IMR-90 (cell line): ENCODE measurements at places on chromosomes 6 and 20. TPM values are rescaled to one million over a fixed set of nuclear protein-coding genes. Genes with fewer than 3 reads are reported as not detected.

- H3K27me3 ChIP-seq = no peaks in the 10 kb centered on the region
- H3K4me1 ChIP-seq = peaks cover 12% of the 10 kb centered on the region
- no peak overlapping the region for H3K27ac ChIP-seq
- no peak overlapping the region for H3K4me3 ChIP-seq
Observed at GRCh38 chr20:49661560-49662329, 51.9 kb downstream of the B4GALT5 start.

GRCh38 chr6:10576226-10576625 is 55.1 kb downstream of the GCNT2 start:
- no peak overlapping the region for H3K27ac ChIP-seq
- no peaks in the 10 kb centered on the region for H3K4me1 ChIP-seq
- no peak for DNase-seq
- H3K4me3 ChIP-seq = no peak overlapping the region

GRCh38 chr6:36350082-36350481 is 13.4 kb upstream of the BNIP5 start:
- peaks cover 11% of the 10 kb centered on the region for H3K4me1 ChIP-seq
- H3K27me3 ChIP-seq = peaks cover 2% of the 10 kb centered on the region; the same call in 1 of the 2 replicates
- no peaks in the 10 kb centered on the region for H3K36me3 ChIP-seq
- H3K4me3 ChIP-seq = no peak overlapping the region
- H3K27ac ChIP-seq = no peak overlapping the region

DNA sequence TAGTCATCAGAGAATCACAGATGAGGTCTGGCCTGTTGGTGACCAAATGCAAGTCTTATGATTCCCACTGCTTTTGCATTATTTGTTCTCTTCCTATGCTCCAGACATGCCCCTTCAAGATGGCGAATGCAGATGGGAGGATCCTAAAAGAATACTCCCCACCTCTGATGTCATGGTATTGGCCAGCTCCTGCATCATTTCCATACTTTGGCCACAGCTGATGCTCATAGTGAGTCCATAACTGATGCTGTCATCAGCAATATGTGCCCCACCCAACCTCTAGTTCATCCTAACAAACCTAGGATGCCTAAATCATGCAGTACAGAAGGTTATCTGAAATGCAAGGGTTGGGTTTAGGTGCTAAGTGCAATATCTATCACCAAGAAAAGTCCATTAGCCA is 5.4 kb upstream of the WFDC9 start:
- H3K27ac ChIP-seq = no peak overlapping the region
- no peaks in the 10 kb centered on the region for H3K27me3 ChIP-seq
- H3K4me1 ChIP-seq = no peaks in the 10 kb centered on the region
- no peaks in the 10 kb centered on the region for H3K36me3 ChIP-seq
- H3K4me3 ChIP-seq = no peak overlapping the region

DNA sequence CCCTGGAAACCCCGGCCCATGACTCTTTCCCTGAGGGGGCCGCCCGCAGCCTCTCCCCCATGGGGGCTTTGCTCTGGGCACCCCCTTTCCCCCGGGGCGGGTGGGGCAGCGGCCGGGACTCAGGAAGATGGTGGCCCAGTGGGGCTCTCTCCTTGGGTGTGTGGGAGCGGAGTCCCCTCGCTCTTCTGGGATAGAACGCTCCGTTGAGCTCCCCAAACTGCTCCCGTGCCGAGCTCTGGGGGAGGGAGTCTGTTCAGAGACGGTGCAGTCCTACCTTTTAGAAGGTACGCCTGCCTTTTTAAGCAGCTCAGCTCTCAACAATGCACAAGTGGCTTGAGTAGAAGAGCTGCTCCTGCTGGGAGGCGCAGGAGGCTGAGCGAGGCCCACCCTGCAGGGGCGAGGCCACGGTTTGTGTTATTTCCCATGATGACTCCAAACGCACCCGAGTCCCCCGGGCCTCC is 21.7 kb upstream of the BHLHE23 start:
- no peak for DNase-seq
- no peak overlapping the region for H3K27ac ChIP-seq
- no peaks in the 10 kb centered on the region for H3K4me1 ChIP-seq
- H3K36me3 ChIP-seq = no peaks in the 10 kb centered on the region
- H3K4me3 ChIP-seq = no peak overlapping the region

- no peaks in the 10 kb centered on the region for H3K36me3 ChIP-seq
- DNase-seq = no peak
- H3K27me3 ChIP-seq = peaks cover 18% of the 10 kb centered on the region
- H3K27ac ChIP-seq = no peak overlapping the region
- H3K4me1 ChIP-seq = no peaks in the 10 kb centered on the region
- H3K4me3 ChIP-seq = no peak overlapping the region
Observed at GRCh38 chr6:166285233-166285632, 23.0 kb downstream of the PRR18 start.

DNA sequence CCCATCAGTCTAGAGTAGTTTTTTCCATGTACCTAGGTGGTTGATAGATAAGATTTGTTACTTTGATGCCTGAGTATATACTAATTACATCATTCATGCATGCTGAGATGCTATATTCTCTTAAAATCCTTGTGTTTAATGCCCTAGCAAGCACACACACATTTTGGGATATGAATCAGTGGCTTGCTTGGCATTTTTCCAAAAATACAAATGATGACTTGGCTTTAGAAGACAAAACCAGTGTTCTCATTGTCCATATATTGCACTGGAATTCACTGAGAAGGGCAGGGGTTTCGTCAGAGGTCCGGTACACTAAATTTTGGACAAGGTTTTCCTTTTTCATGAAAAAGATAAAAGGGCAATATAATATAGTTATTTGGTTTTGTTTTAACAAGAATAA is 24.9 kb downstream of the GTPBP2 start:
- no peaks in the 10 kb centered on the region for H3K27me3 ChIP-seq
- peaks cover 23% of the 10 kb centered on the region for H3K36me3 ChIP-seq
- no peak overlapping the region for H3K4me3 ChIP-seq
- DNase-seq = peak; percentile 88
- no peak overlapping the region for H3K27ac ChIP-seq

- H3K36me3 ChIP-seq = peaks cover 15% of the 10 kb centered on the region
- H3K27me3 ChIP-seq = no peaks in the 10 kb centered on the region
- no peak for DNase-seq
- H3K4me3 ChIP-seq = no peak overlapping the region
- H3K27ac ChIP-seq = no peak overlapping the region
Observed at GRCh38 chr6:16578695-16579285, 182.5 kb downstream of the ATXN1 start.

GRCh38 chr6:32742374-32742773 is 1.2 kb downstream of the HLA-DQA2 start:
- no peak for DNase-seq
- H3K4me3 ChIP-seq = no peak overlapping the region
- no peak overlapping the region for H3K27ac ChIP-seq

DNA sequence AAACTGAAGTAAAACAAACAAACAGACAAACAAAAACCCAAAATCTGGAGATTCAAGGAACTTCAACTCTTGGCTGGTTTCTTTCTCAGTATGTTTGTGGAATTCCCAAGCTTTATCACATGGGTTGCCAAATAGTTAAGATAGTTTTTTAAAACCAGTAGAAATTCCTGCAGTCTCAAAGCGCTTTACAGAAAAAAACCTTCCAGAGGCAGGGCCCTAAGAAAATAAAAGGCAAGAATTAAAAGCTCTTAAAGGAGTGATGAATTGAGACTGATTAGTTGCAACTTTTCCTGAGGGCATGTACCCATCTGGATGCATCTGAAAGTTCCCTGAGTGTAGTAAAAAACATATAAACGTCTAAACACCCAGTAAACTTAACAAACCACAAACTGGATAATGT is 25.9 kb upstream of the PTCHD4 start:
- no peak overlapping the region for H3K4me3 ChIP-seq

DNA sequence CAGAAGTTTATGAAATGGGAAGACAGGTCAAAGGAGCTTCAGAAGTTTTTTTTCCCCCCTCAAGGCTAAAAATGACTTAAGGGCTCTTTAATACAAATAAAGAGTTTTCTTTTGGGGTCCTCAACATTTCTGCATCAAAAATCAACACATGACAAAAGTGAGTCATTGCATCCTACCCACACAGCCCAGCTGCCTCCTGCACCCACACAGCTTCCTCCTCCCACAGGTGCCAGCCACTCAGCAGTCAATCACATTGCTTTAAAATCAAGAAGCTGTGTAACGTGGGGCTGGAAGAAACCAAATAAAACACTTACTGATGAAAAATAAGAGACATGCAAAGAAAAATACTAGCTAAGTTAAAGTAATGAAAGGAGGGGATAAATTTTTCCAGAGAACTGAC is 68.5 kb downstream of the MAP3K5 start:
- no peak overlapping the region for H3K4me3 ChIP-seq
- 0 out of 2 replicates have a peak, but pooled peaks cover 2% of the 10 kb centered on the region for H3K36me3 ChIP-seq
- peaks cover 2% of the 10 kb centered on the region; the same call in 1 of the 2 replicates for H3K4me1 ChIP-seq

- peaks cover 3% of the 10 kb centered on the region; the same call in 1 of the 2 replicates for H3K4me1 ChIP-seq
- no peak for DNase-seq
- no peak overlapping the region for H3K4me3 ChIP-seq
- H3K27ac ChIP-seq = no peak overlapping the region
- H3K36me3 ChIP-seq = no peaks in the 10 kb centered on the region
- peaks cover 4% of the 10 kb centered on the region; the same call in 1 of the 2 replicates for H3K27me3 ChIP-seq
Observed at GRCh38 chr6:7691021-7691420, 34.9 kb upstream of the BMP6 start.

- DNase-seq = peak; percentile 93
- no peaks in the 10 kb centered on the region for H3K27me3 ChIP-seq
- H3K36me3 ChIP-seq = no peaks in the 10 kb centered on the region
- no peak overlapping the region for H3K4me3 ChIP-seq
- peaks cover 30% of the 10 kb centered on the region for H3K4me1 ChIP-seq
- no peak overlapping the region for H3K27ac ChIP-seq
Observed at GRCh38 chr6:159984268-159984786, 15.4 kb downstream of the IGF2R start.

GRCh38 chr6:85360794-85361642 is 88.9 kb upstream of the NT5E start:
- H3K36me3 ChIP-seq = no peaks in the 10 kb centered on the region
- peak overlapping the region; percentile 14 for H3K27ac ChIP-seq
- peaks cover 16% of the 10 kb centered on the region for H3K4me1 ChIP-seq

- DNase-seq = no peak
- no peaks in the 10 kb centered on the region for H3K36me3 ChIP-seq
- H3K27ac ChIP-seq = no peak overlapping the region
- no peak overlapping the region for H3K4me3 ChIP-seq
Observed at GRCh38 chr20:63315731-63316491, 22.9 kb downstream of the COL20A1 start.

- DNase-seq = no peak
- H3K27ac ChIP-seq = no peak overlapping the region
- H3K4me3 ChIP-seq = no peak overlapping the region
- H3K27me3 ChIP-seq = no peaks in the 10 kb centered on the region
- H3K4me1 ChIP-seq = no peaks in the 10 kb centered on the region
Observed at GRCh38 chr6:49264909-49265308, 198.1 kb downstream of the MMUT start.

DNA sequence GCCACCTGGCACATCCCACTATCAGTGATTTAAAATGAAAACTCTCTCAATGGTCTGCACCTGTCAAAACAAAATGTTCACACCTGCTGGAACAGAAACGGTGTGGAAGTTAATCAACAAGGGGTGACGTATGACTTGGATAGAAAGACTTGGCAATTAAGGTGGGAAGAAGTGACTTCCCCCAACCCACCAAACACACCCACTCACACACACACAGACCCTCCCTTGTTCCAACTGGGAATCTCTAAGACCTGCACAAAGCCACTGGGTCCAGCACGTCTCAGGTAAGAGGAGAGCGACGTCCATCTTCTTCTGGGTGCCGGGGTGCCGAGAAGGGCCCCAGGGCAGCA is 25.1 kb upstream of the TCFL5 start:
- H3K36me3 ChIP-seq = peaks cover 47% of the 10 kb centered on the region
- H3K4me3 ChIP-seq = no peak overlapping the region

- H3K4me1 ChIP-seq = peaks cover 2% of the 10 kb centered on the region; the same call in 1 of the 2 replicates
- H3K27me3 ChIP-seq = no peaks in the 10 kb centered on the region
- no peak for DNase-seq
- no peaks in the 10 kb centered on the region for H3K36me3 ChIP-seq
Observed at GRCh38 chr20:17795501-17796071, 95.8 kb downstream of the BANF2 start.

GRCh38 chr6:163507965-163508364 is 93.4 kb downstream of the QKI start:
- no peaks in the 10 kb centered on the region for H3K4me1 ChIP-seq
- H3K4me3 ChIP-seq = no peak overlapping the region
- DNase-seq = peak; percentile 8
- peaks cover 3% of the 10 kb centered on the region; the same call in 1 of the 2 replicates for H3K36me3 ChIP-seq
- no peaks in the 10 kb centered on the region for H3K27me3 ChIP-seq

DNA sequence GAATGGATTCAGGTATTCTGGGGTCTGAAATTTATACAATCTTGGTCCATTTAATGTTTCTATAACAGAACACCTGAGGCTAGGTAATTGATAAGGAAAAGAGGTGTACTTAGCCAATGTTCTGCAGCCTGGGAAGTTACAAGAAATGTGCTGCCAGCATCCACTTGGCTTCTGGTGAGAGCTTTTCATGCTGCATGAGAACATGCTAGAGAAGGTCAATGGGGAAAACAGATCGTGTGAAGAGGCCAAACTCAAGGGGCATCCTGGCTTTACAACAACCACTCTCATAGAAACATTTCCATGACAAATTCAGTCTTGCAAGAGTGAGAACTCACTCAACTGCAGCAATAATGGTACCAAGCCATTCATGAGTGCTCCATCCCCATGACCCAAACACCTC is 16.8 kb downstream of the IL22RA2 start:
- no peaks in the 10 kb centered on the region for H3K4me1 ChIP-seq
- DNase-seq = no peak
- no peaks in the 10 kb centered on the region; the same call in 1 of the 2 replicates for H3K27me3 ChIP-seq
- H3K36me3 ChIP-seq = no peaks in the 10 kb centered on the region

GRCh38 chr6:121897337-121897760 is 461.9 kb downstream of the GJA1 start:
- no peak overlapping the region for H3K4me3 ChIP-seq
- no peak overlapping the region for H3K27ac ChIP-seq
- peak; percentile 44 for DNase-seq

- H3K4me1 ChIP-seq = peaks cover 10% of the 10 kb centered on the region
- no peaks in the 10 kb centered on the region for H3K36me3 ChIP-seq
- no peaks in the 10 kb centered on the region for H3K27me3 ChIP-seq
- no peak overlapping the region for H3K27ac ChIP-seq
Observed at GRCh38 chr20:4445784-4446183, 275.9 kb upstream of the PRND start.

GRCh38 chr6:164185471-164185871 is 771.0 kb downstream of the QKI start:
- no peaks in the 10 kb centered on the region for H3K4me1 ChIP-seq
- H3K4me3 ChIP-seq = no peak overlapping the region
- no peak for DNase-seq
- no peaks in the 10 kb centered on the region for H3K36me3 ChIP-seq
- H3K27ac ChIP-seq = no peak overlapping the region

The PRDM13 gene
- polyA plus RNA-seq = not detected in 2 replicates

The AIF1 gene
- not detected in 2 replicates for polyA plus RNA-seq

The BPIFA1 gene
- polyA plus RNA-seq = not detected in 2 replicates

The HBS1L gene
- 38.6 and 45.1 TPM in 2 replicates for polyA plus RNA-seq

The PLN gene
- polyA plus RNA-seq = not detected in 2 replicates

The ZNF311 gene
- polyA plus RNA-seq = 0.27 and 0.34 TPM in 2 replicates

The SIRPB2 gene
- polyA plus RNA-seq = not detected in 2 replicates

The ZNF334 gene
- 1.5 and 2.1 TPM in 2 replicates for polyA plus RNA-seq

The MUC21 gene
- not detected in 2 replicates for polyA plus RNA-seq

The RALY gene
- polyA plus RNA-seq = 115 and 123 TPM in 2 replicates

The TRIM10 gene
- not detected in 2 replicates for polyA plus RNA-seq

The PHACTR1 gene
- not detected in 2 replicates for polyA plus RNA-seq

The OLIG3 gene
- polyA plus RNA-seq = not detected in 2 replicates

The CLPSL2 gene
- polyA plus RNA-seq = not detected in 2 replicates

The ZBTB12 gene
- 8.1 and 8.5 TPM in 2 replicates for polyA plus RNA-seq

The PTCRA gene
- polyA plus RNA-seq = not detected in 2 replicates

The SLC17A1 gene
- not detected in 2 replicates for polyA plus RNA-seq

The NKAIN4 gene
- polyA plus RNA-seq = not detected in 2 replicates
